HEK293T (cell line): ENCODE measurements at places on chromosomes 5 and 9.

DNA sequence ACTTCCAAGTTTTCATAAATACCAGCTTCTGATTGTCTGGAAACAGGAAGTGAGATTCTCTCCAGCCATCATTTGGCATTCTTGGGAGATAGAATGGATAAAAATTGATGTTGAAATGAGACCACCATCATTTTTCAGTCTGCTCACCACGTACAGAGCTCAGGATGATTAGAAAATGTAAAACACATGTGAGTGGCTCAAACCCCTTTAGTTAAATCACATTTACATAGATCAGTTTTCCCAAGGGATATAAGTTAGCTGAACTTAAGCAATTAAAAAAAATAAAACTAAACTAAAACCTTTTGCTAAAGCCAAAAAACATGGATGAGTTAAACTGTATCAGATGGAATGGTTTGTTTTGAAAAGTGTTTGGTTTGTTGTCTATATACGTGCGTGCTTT lies 37.1 kb upstream of the GDNF start:
- DNase-seq = no peak

GRCh38 chr9:98811051-98811650 lies 3.7 kb downstream of the GALNT12 start:
- DNase-seq = no peak

DNA sequence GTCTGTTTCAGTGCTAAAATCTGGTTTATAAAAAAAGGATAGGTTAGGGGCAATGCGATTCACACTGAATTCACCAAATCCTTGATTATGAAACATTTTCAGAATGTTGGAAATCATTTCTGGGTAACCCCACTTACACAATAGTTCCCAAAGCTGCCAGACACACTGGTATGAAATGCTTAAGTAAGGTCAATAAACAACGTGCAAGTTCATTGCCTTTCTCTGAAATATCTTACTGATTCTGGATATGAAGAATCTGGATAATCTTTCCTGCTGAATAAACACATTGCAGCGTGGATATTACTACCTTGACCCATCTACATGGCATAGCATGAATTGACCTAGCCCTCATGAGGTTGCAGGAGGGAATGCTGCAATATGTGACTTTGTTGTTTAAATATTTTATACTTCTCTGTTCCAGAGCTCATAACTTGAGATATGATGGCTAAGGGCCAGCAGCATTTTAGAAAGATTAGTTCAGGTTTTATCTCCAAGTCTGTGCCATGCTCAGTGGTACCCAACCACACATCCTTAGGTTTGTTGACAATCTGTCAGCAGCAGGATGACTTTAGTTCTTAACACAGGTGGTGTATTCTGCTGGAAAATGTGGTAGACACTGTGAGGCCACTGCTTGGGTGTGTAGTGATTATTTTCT lies 121.0 kb downstream of the NREP start:
- no peak for DNase-seq

- no peak for DNase-seq
Observed at GRCh38 chr5:132714456-132715307, 22.7 kb downstream of the KIF3A start.

DNA sequence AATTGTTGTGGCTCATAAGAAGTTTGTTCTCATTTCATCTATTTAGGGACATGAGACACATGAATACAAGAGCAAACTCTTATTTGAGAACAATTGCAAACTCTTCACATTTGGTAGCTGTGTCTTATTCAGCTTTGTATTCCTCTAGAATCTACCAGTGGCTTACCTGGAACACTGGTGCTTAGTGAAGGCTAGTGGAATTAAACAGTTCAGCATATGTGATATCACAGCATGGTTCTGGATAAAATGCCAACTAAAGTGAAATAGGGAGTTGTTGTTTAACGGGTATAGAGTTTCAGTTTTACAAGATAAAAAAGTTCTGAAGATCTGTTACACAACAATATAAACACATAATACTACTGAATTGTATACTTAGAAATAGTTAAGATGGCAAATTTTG lies 48.9 kb downstream of the NRG2 start:
- no peak for DNase-seq

GRCh38 chr9:36924071-36924470 lies 110.0 kb downstream of the PAX5 start:
- DNase-seq = no peak

- DNase-seq = no peak
Observed at GRCh38 chr5:87151547-87151946, 116.1 kb upstream of the RASA1 start.

DNA sequence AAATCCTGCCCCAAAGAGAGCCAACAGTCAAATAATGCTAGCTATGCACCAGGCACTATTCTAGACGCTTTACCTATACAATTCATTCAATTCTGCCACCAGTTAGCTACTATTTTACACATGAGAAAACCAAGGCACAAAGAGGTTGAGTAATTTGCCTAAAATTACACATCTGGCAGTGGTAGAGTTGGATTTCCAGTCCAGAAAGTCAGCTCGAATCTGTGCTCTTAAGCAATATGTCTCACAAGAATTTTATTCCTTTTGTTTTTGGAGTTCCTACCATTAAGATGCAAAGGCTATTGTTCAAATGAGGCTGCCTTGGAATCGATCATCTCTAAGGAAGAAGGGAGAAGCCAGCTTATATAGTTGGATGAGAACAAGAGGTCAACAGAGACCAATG lies 256.9 kb upstream of the RASA1 start:
- no peak for DNase-seq

DNA sequence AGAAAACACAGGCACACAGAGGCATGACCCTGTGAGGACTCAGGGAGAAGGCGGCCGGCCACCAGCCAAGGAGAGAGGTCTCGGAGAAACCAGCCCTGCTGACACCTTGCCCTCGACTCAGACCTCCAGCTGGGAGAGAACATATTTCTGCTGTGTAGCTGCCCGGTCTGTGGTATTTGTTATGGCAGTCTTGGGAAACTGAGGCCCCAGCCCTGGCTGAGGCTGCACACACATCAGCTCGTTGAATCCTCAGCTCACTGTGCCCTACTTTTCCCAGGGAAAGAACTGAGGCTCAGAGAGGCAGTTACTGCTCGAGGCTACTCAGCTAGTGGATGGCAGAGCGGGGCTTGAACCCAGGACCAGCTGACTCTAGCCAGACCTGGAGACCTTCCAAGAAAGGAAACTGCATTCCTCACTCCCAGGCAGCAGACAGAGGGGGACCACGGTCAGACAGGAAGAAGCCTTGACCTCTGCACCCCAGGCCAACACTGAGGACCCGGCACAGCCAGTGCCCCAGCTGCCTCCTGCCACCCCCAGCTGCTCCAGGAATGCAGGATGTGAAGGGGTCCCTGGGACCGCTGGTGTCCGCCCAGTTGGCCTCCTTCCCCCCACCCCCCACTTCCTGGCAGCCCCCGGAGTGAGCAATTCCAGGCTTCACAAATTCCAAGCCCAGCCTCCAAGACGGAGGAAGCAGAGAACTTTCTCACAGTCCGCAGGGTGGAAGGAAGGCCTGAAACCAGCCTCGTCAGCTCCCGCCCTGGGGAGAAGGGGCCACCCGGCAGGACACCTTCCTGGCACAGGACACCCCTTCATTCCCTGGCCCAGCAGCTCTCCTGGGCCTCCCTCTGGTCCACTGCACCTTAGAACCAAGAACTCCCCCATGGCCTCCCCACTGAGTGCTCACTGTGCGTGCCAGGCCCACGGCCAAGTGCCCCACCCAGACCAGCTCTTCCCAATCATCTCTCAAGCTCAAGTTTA lies 69.9 kb downstream of the LRSAM1 start:
- no peak for DNase-seq

GRCh38 chr5:84478603-84479002 lies 93.9 kb upstream of the EDIL3 start:
- DNase-seq = no peak

GRCh38 chr9:137834846-137835546 lies 42.6 kb upstream of the CACNA1B start:
- DNase-seq = no peak

DNA sequence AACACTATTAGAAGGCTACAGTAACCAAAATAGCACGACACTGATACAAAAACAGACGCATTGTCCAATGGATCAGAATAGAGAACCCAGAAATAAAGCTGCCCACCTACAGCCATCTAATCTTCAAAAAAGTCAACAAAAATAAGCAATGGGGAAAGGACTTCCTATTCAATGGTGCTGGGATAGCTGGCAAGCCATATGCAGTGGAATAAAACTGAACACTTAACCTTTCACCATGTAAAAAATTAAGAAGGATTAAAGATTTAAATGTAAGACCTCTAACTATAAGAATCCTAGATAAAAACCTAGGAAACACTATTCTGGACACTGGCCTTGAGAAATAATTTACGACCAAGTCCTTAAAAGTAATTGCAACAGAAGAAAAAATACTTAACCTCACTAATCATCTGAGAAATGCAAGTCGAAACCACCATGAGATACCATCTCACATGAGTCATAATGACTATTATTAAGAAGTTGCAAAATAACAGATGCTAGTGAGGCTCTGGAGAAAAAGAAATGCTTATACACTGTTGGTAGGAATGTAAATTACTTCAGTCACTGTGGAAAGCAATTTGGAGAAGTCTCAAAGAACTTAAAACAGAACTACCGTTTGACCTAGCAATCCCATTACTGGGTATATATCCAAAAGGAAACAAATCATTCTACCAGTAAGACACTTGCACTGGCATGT lies 203.3 kb upstream of the CDH9 start:
- no peak for DNase-seq

GRCh38 chr9:73090214-73090613 lies 61.5 kb upstream of the ANXA1 start:
- no peak for DNase-seq

- no peak for DNase-seq
Observed at GRCh38 chr5:160436017-160436416, 14.4 kb downstream of the PTTG1 start.

DNA sequence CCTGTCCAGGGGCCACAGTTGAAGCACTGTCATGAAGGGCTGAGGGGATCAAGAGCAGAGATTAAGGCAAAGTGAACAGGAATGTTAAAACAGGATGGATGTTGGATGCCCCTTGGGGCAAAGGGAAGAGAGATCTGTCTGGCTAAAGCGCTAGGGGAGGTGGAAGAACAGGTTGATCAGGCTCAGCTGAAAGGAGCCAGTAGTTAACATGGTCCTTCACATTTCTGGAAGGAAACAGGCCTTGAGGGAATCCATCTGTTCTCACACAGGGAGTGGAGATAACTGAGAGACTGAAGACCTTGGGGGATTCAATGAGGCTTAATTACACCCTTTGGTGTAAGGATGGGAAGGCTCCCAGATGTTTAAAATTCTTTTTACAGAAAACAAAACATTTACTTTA lies 5.8 kb downstream of the HAPLN1 start:
- no peak for DNase-seq

GRCh38 chr5:89755024-89755423 lies 654.5 kb downstream of the CETN3 start:
- DNase-seq = no peak

GRCh38 chr5:108736855-108737254 lies 10.8 kb upstream of the FER start:
- no peak for DNase-seq

GRCh38 chr5:105963696-105964255 lies 1707.0 kb downstream of the EFNA5 start:
- no peak for DNase-seq

DNA sequence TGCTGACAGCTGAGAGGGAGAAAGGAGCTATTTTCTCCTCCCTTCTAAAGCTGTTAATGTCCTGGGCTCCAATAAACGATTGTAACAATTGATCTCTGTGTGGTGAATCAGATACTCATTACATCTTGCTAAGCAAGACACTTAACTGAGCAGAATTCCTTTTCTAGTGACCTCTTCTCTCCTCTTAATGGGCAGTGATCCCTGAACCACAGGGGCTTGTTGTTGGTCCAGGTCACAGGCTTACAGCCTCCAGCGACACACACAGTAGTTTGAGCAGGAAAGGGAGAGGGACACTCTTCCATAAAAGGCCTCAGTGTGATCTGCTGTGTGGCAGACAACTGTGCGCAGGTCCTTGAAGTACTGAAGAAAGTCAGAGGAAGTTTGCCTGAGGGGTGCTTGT lies 58.5 kb upstream of the MYO10 start:
- no peak for DNase-seq

GRCh38 chr5:150213530-150213929 lies 23.7 kb downstream of the SLC6A7 start:
- no peak for DNase-seq

DNA sequence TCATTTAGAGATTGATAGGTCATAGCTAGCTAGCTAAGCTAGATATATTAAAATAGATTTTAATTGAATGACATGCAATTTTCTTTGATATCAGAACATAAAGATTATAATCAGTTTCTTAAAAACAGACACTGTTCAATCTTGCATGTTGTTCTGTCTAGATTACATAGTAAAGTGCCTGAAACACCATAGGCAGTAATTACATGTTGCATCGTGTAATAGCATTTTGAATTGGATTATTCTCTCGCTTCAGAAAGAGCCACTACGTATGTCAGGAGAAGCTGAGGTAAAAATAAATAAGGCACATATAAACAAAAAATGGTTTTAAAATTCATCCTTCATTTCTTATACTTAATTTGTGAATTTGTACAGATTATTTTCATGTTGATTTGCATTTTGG lies 148.0 kb upstream of the CDH12 start:
- no peak for DNase-seq

DNA sequence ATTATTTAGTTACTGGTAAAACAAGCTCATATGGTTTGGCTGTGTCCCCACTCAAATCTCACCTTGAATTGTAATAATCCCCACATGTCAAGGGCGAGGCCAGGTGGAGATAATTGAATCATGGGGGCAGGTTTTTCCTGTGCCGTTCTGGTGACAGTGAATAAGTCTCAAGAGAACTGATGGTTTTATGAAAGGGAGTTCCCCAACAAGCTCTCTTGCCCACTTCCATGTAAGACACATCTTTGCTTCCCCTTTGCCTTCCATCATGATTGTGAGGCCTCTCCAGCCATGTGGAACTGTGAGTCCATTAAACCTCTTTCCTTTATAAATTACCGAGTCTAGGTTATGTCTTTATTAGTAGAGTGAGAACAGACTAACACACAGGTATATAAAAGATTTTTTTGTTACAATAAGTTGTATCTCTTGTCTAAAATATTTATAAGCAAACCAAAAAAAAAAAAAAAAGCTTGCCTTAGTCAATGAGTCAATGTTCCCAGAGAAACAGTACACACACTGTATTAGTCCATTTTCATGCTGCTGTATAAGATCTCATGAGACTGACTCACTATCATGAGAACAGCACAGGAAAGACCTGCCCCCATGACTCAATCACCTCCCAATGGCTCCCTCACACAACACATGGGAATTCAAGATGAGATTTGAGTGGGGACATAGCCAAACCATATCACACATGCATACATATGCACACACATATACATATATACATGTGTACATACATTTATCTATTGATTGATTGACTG lies 138.3 kb downstream of the BASP1 start:
- no peak for DNase-seq

- peak; percentile 53 for DNase-seq
Observed at GRCh38 chr9:35814106-35814840, 569 bp downstream of the HINT2 start.

DNA sequence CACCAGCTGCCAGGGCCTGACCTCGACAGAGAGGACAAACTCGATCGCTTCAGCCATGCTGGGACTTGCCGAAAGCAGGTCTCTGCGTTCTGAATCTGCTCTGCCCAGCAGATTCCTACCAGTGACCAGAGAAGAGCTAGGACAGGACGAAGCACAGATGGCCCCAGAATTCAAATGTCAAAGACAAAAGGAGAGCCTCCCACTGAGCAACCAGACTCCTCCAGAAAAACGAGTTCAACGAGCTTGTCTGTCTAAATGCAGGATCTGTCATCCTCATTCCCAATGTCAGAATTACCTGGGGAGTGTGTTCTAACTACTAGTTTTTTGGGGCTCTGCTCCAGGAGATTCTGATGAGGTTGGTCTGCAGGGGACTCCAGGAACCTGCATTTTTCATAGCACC lies 13.4 kb downstream of the AK8 start:
- DNase-seq = no peak
